ENCODE measurements at places on chromosomes 13 and 19.

DNA sequence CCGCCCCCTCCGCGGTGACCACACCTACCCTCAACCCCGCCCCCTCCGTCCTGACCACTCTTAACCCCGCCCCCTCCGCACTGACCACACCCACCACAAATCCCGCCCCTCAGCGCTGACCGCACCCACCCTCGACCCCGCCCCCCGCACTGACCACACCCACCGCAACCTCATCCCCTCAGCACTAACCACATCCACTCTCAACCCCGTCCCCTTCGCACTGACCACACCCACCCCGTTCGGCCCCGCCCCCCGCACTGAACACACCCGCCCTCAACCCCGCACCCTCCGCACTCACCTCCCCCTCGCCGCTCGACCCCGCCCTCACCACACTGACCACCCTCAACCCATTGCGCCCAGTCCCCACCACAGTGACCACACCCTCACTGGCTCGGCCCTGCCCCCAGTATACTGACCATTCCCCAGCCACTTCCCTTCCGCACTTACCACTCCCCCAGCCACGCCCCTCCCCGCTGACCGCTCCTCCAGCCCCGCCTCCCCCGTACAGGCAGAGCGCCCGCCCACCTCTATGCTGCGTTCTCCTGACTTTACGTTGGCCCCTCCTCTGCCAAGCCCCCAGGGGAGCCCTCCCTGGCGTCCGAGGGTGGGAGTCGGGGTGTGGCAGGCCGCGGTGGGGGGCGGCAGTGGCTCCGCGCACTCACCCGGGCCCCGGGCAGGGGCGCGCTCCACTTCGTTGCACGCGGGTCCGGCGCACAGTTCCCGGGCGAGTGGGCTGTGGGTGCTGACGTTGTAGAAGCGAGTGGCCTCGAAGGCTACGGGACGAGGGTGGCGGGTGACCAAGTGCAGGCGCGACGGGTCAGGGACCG, 8.4 kb downstream of the F2RL3 start:
- H3K36me3 ChIP-seq: no peaks in the 10 kb centered on the region
- no peak overlapping the region for H3K27ac ChIP-seq
- H3K27me3 ChIP-seq: no peaks in the 10 kb centered on the region
- peaks cover 7% of the 10 kb centered on the region for H3K4me1 ChIP-seq
- peak; percentile 87 for DNase-seq
- H3K4me3 ChIP-seq: peak overlapping the region; percentile 19

GRCh38 chr19:58361900-58362271, 665 bp downstream of the ZNF497 start:
- peak overlapping the region; percentile 56 for H3K4me3 ChIP-seq
- DNase-seq: no peak
- peak overlapping the region; percentile 60 for H3K27ac ChIP-seq
- H3K36me3 ChIP-seq: no peaks in the 10 kb centered on the region
- H3K4me1 ChIP-seq: no peaks in the 10 kb centered on the region

GRCh38 chr13:51291341-51291740, 48.1 kb upstream of the SERPINE3 start:
- no peak overlapping the region for H3K4me3 ChIP-seq
- no peak for DNase-seq
- no peak overlapping the region for H3K27ac ChIP-seq
- no peaks in the 10 kb centered on the region for H3K4me1 ChIP-seq
- H3K36me3 ChIP-seq: no peaks in the 10 kb centered on the region

DNA sequence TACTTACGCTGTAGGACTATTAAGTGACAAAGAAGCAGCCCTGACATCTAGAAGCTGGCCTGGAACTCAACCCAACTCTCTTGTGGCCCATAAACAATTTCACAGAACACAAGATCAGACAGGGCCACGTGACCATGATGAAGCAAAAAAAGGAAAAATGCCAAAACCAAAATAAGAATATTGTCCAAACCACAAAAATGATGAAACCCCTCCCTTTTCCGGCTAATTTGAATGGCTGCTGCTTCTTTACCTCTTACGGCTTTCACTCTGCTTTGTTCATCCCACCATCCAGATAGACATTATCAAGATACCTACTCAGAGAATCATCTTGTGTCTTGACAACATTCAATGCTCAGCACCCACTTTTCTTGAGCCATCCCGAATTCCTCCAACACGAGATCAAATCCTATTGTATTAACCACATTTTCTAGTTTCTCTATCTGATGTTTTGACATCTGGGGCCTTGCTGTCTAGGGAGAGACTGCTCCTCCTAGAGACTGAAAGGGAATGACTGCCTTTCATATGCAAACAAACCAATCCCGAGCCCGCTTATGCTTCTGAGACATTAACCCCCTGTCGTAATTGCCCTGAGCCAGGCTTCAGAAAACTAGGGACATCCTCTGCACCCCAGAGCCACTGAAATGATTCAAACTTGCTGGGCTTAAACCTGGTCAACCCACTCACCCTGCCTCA, 186.3 kb downstream of the TDRD3 start:
- H3K27ac ChIP-seq: no peak overlapping the region
- H3K4me1 ChIP-seq: no peaks in the 10 kb centered on the region
- no peak overlapping the region for H3K4me3 ChIP-seq
- H3K36me3 ChIP-seq: no peaks in the 10 kb centered on the region

DNA sequence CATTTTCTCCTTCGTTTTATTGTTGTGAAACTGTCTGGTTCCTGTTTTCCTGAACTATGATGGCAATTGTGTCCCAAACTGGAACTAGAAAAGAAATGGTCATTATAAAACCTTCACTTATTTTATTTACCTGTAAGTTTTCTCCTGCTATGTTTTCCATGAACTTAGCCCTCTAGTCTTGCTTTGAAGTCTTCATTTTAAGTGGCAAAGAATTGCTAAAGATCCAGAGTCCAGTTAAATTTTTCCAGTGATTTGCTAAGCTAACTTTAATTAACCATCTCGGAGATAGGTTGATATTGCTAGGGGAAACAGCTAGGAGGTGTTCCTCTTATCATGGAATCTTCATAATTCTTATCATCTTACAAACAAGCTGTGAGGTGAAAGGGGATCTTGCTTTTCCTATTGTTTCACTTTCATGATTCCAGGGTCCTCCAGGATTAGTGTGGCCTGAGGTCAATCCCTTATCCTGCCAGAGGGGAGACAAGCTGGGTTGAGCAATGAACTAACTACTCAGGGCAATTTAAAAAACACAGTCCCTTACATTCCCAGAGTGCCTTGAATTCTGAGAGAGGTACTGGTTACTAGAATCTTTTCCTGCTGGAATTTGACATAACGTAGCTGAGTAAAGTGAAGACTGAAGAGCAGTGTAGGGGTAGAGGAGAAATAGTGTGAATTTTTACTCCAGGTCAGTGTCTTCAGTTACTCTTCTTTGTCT, 112.5 kb downstream of the ESD start:
- no peaks in the 10 kb centered on the region for H3K36me3 ChIP-seq
- DNase-seq: no peak
- H3K4me3 ChIP-seq: no peak overlapping the region
- no peaks in the 10 kb centered on the region for H3K27me3 ChIP-seq

GRCh38 chr13:98476106-98476505, 100.8 kb downstream of the STK24 start:
- DNase-seq: no peak
- H3K4me1 ChIP-seq: peaks cover 18% of the 10 kb centered on the region
- H3K27ac ChIP-seq: peak overlapping the region; percentile 59
- H3K27me3 ChIP-seq: no peaks in the 10 kb centered on the region
- no peak overlapping the region for H3K4me3 ChIP-seq

GRCh38 chr19:13633109-13633508, 126.8 kb upstream of the CACNA1A start:
- no peaks in the 10 kb centered on the region for H3K4me1 ChIP-seq
- no peak for DNase-seq
- H3K36me3 ChIP-seq: no peaks in the 10 kb centered on the region
- no peak overlapping the region for H3K27ac ChIP-seq

DNA sequence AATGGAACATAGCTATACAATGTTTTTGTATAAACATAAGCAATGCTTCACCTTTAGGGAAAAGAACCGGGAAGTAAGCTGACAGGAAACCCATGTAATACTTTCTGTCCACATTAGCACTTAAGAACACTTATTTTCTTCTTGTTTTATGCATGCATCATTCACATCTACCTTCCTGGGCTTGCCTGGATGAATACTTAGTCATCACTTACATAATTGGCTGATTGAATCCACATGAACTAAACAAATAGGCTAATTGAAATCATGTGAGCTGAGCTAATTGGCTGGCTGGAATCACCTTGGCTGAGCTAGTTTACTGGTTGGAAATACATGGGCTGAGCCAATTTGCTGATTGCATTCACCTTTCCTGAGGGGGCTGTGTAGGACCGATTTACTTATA, 78.8 kb downstream of the ZNF726 start:
- H3K36me3 ChIP-seq: no peaks in the 10 kb centered on the region
- DNase-seq: no peak

GRCh38 chr13:78339927-78340326, 263.4 kb downstream of the POU4F1 start:
- H3K4me1 ChIP-seq: no peaks in the 10 kb centered on the region
- H3K27ac ChIP-seq: no peak overlapping the region
- no peaks in the 10 kb centered on the region for H3K27me3 ChIP-seq
- H3K4me3 ChIP-seq: no peak overlapping the region

GRCh38 chr19:1064661-1065605, 2.0 kb upstream of the ARHGAP45 start:
- H3K27me3 ChIP-seq: peaks cover 11% of the 10 kb centered on the region
- peaks cover 37% of the 10 kb centered on the region for H3K4me1 ChIP-seq
- no peak overlapping the region for H3K27ac ChIP-seq
- no peak overlapping the region for H3K4me3 ChIP-seq
- DNase-seq: peak; percentile 68
- H3K36me3 ChIP-seq: no peaks in the 10 kb centered on the region

DNA sequence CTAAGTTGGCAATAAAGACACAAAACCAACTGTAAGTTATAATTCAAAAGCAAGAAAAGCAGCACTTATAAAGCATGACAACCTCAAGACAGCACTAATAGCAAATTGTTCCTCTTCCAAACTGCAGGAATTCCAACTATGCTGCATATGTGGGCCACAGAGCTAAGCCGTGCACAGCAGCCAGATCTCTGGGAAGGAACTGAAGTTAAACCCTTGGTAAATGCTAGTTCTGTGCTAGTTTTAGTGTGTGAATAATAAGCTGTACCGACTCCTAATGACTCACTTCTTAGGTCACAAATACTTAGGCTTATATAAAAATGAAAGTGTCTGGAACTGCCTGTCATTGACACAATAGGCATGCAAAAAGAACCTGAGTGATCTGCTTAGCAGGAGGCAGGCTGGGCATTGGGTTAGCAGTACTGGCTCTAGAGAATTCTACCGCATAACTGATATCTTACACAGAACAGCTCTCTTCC, 21.2 kb upstream of the GTF3A start:
- no peak for DNase-seq
- H3K27me3 ChIP-seq: no peaks in the 10 kb centered on the region
- H3K27ac ChIP-seq: peak overlapping the region; percentile 21
- H3K4me3 ChIP-seq: no peak overlapping the region
- H3K36me3 ChIP-seq: no peaks in the 10 kb centered on the region
- H3K4me1 ChIP-seq: peaks cover 10% of the 10 kb centered on the region

GRCh38 chr13:51601601-51602565, 17.6 kb downstream of the WDFY2 start:
- H3K27ac ChIP-seq: no peak overlapping the region
- no peaks in the 10 kb centered on the region for H3K27me3 ChIP-seq
